ENCODE measurements at places on chromosomes 7 and 10. TPM values are rescaled to one million over a fixed set of nuclear protein-coding genes. Genes with fewer than 3 reads are reported as not detected.

GRCh38 chr10:126729314-126729870 is 58.9 kb upstream of the C10orf90 start:
- no peak overlapping the region for H3K4me3 ChIP-seq
- H3K27ac ChIP-seq = no peak overlapping the region
- no peaks in the 10 kb centered on the region for H3K4me1 ChIP-seq
- peaks cover 33% of the 10 kb centered on the region for H3K27me3 ChIP-seq

The MYH16 gene
- polyA plus RNA-seq = not detected

The DNAH11 gene
- 1.3 TPM for polyA plus RNA-seq

The PILRA gene
- 1.7 TPM for polyA plus RNA-seq

Measured in GM23248 (cell line).